Epithelial cell of proximal tubule (primary cell): ENCODE measurements at places on chromosomes 5 and 9.
A peak's percentile ranks its signal among the peaks of the same experiment; 100 is the strongest.

DNA sequence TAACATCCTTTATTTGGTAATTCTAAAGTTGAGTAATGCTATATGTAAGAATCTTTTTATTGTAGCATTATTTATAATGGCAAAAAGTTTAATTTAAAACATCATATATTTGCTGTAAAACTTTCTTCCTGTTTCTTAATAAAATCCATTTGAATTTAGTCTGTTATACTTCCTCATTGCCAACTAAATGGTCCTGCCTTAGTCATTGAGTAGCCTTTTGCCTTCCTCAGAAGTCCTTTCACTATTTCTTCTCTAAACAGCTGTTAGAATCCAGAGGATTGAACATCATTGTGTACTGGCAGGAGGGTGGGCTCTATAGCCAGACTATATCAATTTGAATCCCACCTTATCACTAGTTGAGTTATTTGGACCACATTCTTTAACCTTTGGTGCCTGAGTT, 11.0 kb downstream of the SLC44A1 start:
- no peak for DNase-seq

- DNase-seq, result no peak
These were observed 987.0 kb downstream of the NR2F1-AS1 start for GRCh38 chr5:92594031-92594430.

GRCh38 chr5:74200560-74200959, 440.0 kb downstream of the ENC1 start:
- no peak for DNase-seq

DNA sequence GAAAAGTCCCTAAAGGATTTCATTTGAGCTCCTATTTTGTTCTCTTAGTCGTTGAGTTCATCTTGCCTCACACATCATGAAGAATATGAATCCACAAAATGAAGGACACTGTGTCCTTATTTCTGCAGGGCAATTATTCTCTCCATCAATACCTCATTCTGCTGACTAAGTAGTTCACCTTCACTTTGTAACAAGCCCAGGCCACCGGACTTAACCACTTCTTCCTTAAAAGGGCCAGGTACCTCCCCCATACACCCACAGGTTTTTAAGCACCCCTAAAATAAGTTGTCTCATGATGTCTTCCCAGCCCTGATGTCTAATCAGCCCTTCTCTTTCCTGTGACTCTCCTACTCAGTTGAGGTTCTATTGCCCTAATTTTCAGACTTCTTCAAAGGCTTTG, 67.1 kb upstream of the PLPP6 start:
- no peak for DNase-seq

- no peak for DNase-seq
These were observed 40.9 kb downstream of the RFK start for GRCh38 chr9:76353280-76353679.

DNA sequence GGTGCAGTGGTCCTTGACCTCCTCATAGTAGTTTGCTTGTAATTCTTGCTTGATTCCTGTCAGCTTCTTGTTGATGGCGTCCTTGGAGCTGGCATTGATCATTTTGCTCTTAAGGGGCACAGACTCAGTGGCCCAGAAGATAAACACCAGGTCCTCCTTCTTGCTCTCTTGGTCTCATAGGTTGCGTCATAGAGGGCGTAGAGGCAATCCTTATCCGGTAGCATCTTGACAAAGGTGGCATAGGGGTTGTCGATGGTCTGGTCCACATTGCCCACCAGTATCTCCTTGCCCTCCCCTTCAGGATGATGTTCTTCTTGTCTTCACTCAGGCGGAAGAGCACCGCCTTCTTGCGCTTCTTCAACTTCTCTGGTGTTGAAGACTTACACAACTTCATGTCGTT, 19.2 kb downstream of the CCDC125 start:
- DNase-seq, result no peak

DNA sequence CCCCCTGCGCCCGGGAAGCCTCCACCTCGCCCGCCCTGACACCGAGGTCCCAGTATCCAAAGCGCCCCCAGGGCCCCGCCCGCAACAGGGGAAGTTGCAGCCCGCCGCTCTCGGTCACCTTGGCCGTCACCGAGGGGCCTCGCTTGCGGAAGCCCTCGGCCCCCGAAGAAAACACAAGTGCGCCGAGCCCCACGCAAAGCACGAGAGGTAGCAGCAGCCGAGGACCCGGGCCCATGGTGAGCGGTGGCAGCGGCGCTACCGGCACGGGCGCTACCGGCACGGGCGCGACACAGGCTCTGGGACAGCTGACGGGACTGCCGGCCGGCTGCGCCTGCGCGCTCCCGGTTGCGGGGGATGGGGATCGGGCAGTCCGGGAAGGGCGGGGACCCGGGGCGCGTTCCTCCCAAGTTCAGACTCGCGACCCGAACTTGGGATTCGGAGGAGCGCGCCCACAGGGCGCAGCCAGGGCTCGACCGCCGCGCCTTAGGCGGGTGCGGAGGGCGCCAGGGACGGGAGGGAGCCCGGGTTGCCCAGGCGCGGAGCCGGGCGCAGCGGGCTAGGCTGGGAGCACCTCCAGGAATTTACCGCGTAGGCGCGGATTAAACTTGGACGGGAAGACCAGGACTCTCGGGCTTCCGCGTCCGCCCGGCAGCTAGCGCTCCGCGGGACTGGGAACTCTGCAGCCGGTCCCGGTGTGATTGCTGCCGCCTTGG, at the start of gene PPIC:
Gene PPIC (minus strand): TSS at position 335 of the 713 bp plus-strand sequence. CDS start 100 bp downstream, at position 235.
- DNase-seq, result no peak

- DNase-seq, result no peak
These were observed 496 bp downstream of the MAPK9 start for GRCh38 chr5:180291234-180291940.

GRCh38 chr5:167071981-167072610, 1219.3 kb upstream of the WWC1 start:
- DNase-seq, result no peak

DNA sequence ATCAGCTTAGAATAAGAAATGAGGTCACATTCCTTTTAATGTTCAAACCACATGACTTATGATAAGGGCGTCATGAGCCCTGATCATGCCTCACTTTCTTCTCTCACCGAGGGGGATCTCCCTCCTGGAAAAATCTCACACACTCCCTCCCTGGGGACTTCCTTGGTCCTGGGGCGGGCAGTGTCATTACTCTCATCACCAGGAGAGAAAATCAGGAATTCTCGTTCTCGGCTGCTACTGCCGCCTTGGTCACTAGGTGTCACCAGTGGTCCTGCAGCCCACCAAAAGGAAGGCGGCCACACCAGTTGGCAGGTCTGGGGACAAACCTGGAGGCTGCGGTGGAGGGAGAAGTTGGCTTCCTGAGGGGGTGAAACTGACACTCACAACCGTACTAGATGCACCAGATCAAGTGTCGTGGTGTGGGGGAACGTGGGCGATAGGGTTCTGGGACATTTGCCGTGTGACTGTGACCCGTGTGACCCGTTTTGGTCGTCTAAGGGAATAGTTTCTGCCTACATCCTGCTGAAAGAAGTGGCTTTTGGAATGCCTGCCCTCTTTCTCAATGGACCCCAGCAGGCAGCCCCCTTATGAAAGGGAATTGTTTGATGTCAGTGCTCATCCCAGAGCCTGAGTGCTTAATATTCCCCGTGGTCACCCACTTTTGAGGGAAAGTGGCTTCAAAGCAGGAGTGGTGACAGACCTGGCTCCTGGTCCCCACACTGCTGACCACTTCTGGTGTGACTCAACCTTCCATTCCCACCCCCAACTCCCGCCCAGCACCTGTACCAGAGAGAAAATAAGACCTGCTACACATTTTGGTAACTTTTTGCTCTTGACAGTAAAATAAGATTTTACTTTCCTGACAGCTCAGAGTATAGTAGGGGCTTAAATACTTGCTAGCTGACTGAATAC, 63.2 kb downstream of the ACER2 start:
- DNase-seq, result peak; percentile 18

DNA sequence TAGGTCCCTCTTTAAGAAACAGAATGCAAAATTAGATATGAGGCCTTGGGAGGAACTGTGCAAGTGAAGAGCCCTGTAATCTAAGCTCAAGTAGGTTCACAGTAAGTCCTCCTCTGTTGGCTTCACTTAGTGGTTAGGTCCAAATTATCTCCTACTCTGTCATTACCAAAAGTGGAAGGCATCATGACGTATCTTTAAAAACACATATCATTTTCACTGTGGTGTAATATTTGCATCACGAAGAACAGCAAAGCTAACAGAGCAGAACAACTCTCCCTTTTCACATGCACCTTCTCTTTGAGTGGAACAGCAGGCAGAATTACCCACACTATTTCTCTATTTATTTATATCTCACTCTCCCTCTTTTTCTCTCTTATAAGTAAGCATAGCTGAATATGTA, 240.5 kb upstream of the CCNH start:
- no peak for DNase-seq

- DNase-seq, result no peak
These were observed 222.8 kb downstream of the TENT4A start for GRCh38 chr5:6936031-6936430.
